AG20443 (cell line): ENCODE measurements at places on chromosomes 4 and X.

DNA sequence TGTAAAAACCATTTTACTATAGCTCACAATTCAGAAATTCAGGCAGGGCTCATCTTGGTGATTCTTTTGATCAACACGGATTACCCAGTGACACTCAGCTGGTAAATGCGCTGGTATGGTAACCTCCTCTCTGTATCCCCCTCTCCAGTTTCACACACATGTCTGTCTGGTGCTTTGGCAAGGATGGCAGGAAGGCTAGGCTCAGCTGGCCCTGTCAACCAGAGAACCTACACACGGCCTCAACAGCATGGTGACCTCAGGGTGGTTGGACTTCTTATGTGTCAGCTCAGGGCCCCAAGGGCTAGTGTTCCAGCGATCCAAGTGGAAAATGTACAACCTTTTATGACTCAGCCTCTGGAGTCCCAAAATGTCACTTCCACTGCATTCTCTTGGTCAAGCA, 55.7 kb upstream of the EOLA2 start:
- DNase-seq, result no peak

DNA sequence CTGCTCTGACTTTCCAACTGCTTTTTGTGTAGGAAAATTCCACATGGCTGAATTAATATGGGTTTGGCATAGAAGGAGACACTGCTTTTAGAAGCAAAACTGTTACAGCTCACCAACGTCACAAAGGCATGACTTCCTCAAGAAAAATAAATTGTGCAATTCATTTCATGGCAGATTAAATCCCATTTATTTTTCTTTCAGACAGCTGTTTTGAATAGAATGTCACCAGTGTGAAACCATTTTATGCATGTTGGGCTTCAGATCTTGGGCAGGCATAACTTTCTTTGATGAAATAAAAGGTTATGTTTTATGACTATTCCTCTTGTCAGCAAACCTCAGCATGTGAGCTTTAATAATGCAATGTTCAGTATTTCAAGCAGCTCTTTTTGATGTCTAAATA, 542.8 kb downstream of the GALNTL6 start:
- no peak for DNase-seq

GRCh38 chr4:15021946-15022345, 19.7 kb downstream of the CPEB2 start:
- DNase-seq, result no peak

GRCh38 chr4:13329340-13329850, 154.7 kb downstream of the RAB28 start:
- DNase-seq, result no peak

- DNase-seq, result peak; percentile 7
These were observed 561.4 kb downstream of the ZIC3 start for GRCh38 chrX:138127314-138127713.

DNA sequence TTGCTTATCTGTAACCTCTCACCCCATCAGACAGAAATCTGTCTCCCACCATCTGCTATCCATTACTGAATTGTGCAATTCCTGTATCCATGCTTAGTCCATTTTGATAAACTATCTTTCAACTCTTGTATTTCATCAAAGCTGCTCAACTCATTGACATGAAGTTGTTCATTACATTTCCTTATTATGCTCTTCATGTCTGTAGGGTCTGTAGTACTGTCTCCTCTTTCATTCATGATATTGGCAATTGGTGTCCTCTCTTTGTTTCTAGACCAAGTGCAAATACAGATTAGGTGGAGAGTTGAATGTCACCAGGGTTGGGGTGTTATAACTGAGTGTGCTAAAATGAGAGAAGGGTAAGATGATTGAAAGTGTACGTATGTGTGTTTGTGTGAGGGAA, 69.2 kb upstream of the ADRA2C start:
- DNase-seq, result no peak

DNA sequence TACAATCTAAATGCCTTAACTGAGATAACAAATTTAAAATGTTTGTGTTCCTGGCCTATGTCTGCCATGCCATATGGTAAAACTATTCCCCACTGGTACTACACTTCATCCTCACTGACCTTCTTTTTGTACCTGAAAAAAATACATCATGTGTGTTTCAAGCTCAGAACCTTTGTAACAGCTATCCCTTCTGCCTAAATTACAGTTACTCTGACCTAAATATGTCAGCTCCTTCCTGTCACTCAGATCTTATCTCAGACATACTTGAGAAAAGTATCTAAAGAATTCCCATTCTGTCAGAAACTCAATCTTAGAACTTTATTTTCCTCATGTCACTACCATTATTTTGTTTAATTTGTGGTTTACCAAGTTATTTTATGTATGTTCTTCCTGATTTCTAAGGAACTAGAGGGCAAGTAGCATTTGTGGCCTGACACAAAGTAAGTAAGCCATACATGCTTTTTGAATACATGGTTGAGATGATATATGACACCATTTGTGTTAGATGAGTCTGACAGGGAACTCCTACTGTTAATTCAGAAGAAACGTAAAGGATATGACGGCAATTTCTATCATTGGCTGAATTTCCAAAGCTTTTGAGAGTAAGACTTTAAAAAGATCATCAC, 456.5 kb upstream of the NDST3 start:
- no peak for DNase-seq

DNA sequence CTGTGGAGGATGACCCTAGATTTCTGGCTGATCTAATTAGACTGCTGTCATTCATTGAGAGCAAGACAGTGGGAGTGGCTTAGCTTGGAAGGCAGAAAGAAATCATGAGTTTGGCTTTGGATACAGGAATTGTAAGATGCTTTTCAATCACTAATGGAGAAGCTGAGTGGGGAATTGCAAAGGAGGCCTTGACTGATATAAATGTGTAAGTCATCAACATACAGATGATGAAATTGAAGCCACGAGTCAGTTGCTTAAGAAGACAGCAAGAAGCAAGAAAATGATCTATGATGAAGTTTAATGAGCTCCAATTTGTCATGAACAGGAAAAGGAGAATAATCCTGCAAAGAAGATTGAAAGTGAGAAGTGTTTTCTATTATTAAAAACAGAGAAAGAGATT, 136.7 kb upstream of the C1QTNF7 start:
- DNase-seq, result no peak

DNA sequence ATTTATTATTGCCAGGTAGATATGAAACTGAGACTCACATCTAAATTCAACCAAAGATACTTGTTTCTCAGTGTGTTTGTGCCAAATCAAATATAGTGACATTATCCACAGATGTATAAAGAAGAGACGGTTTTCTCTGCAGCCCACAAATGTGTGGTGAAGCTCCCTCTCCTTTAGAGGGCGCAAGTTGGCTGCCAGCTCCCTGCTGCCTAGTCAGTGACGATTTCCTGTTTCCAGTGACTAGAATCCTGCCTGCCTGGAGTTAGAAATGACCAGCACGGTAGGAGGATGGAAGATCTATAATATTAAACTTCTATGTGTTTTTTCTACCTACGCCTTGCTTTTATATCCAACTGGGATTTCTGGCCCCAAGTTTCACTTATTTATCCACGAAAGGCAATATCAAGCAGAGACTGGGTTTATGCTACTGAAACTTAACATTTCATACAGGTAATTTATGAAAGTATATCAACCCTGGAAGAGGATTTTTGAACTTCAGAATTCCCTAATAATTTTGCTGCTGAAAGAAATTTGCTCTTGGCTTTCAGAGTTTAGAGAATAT, 1793.7 kb upstream of the TENM3 start:
- no peak for DNase-seq

- no peak for DNase-seq
These were observed 1.3 kb downstream of the ERAS start for GRCh38 chrX:48827654-48827968.

DNA sequence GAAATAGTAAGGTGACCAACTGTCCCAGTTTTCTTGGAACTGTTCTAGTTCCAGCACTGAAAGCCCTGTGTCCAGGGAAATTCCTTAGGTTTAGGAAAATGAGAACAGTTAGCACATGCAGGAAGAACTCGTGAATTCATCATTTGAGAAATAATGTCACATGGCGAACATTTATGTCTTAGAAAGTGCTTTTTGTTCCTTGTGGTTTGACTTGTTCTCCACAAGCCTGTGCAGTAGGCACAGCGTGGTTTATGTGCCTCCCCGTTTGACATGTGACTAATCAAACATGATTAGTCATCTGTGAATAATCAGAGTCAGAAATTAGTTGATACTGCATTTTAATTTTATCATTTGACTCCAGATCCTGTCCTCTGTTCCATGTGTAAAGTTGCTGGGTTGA, 556.0 kb upstream of the CPEB2 start:
- no peak for DNase-seq

- DNase-seq, result no peak
These were observed 632.6 kb upstream of the CT83 start for GRCh38 chrX:117095393-117095792.

- DNase-seq, result no peak
These were observed 1746.4 kb upstream of the PCDH7 start for GRCh38 chr4:28973587-28974350.
